ENCODE measurements at places on chromosomes 1 and 21.

GRCh38 chr1:75233302-75233929 lies 99.2 kb downstream of the LHX8 start:
- DNase-seq = peak; percentile 8

DNA sequence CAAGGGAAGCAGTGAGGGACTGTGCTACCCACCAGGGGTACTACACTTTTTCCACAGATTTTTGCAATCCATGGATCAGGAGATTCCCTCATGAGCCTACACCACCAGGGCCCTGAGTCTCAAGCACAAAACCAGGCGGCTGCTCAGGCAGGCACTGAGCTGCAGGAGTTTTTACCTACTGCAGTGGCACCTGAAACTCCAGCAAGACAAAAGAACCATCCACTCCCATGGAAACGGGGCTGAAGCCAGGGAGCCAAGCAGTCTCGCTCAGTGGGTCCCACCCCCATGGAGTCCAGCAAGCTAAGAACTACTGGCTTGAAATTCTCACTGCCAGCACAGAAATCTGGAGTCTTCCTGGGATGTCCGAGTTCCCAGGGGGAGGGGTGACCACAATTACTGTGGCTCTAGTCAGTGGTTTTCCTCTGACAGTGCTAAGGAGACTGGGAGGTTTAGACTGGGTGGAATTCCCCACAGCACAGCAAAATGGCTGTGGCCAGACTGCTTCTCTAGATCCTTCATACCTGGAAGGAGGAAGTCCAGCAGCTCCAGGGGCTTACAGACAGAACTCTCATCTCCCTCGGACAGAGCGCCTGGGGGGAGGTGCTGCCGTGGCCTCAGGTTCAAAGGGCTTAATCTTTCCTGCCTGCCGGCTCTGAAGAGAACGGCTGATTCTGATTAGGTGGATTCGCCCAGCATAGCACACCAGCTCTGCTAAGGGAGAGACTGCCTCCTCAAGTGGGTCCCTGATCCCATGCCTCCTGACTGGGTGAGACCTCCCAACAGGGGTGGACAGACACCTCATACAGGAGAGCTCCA lies 437.8 kb downstream of the LTN1 start:
- no peak for DNase-seq

DNA sequence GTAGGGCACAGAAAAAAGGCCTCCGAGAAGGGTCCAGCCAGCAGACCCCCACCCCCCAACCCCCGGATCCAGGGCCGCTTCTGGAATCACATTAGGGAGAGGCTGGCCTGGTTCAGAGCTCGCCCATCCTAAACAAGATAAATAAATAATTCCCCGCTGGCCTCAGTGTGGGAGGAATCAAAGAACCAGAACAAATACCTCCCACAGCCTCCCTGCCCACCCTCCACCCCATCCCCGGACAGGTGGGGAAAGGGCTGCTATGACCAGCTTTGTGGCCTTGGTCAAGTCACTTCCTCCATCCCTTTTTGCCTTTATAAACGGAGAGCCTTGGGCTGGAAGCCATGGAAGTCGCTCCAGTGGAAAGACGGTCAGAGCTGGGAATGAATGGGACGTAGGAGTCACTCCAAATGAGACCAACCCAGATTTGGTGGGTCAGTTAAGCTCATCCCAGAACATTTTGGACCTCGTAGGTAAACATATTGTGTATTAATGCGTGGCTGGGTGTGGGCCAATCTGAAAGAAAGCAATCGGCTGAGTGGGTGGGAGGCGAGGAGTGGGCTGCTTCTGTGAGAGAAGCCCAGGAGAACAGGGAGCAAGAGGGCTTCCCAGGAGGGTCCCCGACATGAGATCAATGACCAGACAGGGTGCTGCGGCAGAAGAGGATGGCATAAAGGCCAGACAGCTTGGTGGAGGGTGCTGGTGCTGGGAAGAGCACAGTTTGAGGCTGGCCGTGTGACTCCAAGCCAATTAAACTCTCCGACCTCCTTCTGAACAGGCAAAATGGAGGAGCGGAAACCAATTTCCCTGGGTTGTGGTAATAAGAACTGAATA lies 63.3 kb downstream of the MEF2D start:
- no peak for DNase-seq

DNA sequence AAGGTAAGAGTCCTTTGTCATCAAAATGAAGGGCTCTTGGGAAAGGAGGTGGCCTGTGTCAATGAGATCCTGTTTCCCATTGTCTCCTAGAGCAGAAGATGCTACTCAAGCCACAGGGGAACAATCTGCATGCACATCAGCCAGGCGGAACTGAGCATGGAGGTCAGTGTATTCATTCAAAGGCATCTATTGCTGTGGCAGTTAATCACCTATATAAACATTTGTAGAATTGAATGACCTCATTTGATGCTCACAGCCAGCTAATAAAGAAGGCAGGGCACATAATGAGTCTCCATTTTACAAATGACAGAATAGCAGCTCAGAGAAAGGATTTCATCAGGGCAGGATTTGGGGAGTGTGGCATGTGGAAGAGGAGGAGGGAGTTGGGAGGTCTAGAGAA lies 5.7 kb upstream of the FYB2 start:
- DNase-seq = no peak

- DNase-seq = no peak
Observed at GRCh38 chr1:116266864-116267212, 106.2 kb upstream of the ATP1A1 start.

DNA sequence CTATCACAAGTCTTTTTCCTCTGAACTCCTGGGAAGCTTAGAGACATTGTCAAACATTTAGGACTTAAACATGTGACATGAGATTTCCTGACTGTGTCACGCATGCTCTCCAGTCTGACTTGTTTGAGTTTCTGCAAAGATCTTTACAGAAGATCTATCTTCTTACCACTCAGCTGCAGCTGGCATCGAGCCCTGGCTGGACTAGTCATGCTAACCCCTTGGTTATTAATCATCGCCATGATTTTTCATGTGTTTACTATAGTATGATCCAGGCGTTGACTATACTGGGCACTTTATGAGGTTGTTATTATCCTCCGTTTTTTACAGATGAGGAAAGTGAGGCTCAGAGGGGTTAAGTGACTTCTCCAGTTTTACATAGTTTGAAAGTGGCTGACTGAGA lies 18.1 kb upstream of the IRF2BP2 start:
- no peak for DNase-seq
